ENCODE measurements at places on chromosomes 6 and 20.

- peak; percentile 75 for DNase-seq
These were observed 91.4 kb downstream of the TAF4 start for GRCh38 chr20:61974357-61974665.

GRCh38 chr20:18004384-18005031 lies 35.7 kb downstream of the MGME1 start:
- DNase-seq = no peak

DNA sequence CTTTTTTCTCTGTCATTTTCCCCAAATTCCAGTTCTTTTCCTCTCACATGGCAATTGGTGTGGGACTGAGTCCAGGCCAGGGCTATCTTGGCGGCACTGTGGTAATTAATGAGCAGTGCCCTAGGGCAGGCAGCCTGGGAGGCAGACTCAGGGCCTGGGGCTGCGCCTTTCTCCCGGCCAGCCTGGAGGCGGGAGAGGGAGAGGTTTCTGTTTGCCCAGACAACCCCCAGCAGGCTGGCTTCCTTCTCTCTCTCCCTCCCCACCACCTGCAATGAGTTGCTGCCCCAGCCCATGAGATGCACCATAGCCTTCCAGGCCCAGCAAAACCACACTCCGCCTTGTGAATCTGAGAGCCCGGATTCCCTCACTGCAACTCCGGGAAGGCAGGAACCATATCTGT lies 15.1 kb upstream of the CCDC167 start:
- DNase-seq = peak; percentile 76

DNA sequence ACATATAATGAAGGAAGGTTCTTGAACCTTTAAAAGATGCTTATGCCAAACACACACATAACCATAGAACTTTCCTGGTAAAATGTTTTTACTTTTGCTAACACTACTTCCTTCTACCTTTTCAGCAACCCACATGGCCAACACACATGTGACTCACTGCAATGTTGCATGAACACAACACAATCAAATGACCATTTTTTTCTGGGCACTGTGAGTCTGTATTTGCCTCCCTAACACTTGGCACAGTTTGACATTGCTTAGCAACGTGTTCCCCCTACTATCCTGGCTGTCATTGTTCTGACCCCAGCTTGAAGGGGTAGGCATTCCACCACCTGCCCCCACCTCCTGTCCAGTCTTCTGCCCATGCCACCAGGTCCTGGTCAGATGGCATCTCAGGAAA lies 204.8 kb upstream of the PRND start:
- DNase-seq = no peak

GRCh38 chr6:133887880-133888230 lies 1.1 kb upstream of the TCF21 start:
- DNase-seq = no peak

GRCh38 chr6:110517601-110518281 lies 41.3 kb upstream of the SLC22A16 start:
- peak; percentile 4 for DNase-seq

DNA sequence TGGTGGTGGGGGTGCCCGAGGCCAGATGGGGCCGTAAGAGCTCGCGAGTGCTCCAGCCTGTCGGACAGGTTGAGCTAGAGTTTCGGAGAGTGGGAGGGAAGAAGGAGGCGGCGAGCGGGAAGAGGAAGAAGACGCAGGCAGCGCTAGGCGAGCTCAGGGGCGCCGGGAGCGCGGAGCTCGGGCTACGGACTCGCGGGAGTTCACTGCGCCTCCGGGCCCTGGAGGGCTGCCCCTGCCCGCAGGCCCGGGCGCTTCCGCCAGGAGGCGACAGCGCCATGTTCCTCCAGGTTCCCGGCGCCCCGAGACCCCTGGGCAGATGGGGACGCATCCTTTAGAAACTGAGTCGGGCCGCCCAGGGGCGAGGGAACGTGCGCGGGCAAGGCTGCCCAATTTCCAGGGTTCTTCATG lies 984 bp downstream of the TFAP2C start:
- DNase-seq = no peak

DNA sequence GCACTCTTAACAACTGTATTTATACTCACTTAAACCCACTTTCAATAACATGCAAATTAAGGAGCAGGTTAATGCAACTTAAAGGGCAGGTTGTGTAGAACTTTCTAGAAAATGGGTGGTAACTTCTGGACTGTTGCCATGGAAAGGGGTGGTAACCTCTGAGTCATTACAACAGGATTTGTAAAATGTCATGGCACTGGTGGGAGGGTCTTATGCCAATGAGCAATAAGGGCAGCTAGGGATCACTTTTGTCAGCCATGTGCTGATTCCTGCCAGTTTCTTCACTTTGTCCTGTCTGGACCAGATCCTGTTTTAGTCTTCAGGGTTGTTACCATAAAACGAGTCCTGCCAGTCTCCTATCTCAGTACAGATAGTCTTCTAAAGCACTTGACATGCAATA lies 560.5 kb upstream of the PTCHD4 start:
- DNase-seq = no peak

DNA sequence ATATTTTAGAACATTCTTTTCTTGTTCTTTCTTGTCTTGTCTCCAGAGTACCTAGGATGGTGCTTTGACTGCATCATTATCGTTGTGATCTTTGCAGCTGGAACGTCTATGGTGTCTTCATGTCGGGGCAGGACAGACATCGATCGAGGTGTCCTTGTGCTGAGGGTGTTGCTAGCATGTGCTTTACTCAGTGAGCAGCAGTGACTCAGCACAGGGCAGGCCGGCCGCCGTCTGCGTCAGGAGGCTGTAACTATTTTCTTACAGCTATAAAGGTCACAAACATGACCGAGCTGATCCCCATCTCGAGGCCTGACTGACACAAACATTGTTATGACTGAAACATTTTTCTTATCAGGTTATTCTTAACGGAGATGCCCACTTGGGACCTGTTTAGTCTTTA lies 14.9 kb upstream of the CTCFL start:
- DNase-seq = no peak

GRCh38 chr6:139600919-139601475 lies 226.5 kb upstream of the CITED2 start:
- no peak for DNase-seq

DNA sequence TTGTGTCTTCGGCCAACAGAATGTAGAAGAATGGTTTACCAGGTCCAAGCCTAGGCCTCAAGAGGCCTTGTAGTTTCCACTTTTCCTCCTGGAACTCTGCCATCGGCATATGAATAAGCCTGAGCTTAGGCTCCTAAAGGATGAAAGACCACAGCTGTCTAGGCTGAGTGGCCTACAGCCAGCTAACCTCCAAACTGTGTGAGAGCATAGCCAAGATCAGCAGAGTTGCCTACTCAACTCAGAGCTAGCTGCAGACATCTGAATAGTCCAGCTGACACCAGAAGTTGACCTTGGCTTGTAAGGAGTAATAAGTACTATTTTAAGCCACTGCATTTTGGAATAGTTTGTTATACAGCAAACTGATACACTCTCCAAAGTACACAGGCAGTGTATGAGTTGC lies 52.6 kb upstream of the SMIM29 start:
- DNase-seq = no peak

DNA sequence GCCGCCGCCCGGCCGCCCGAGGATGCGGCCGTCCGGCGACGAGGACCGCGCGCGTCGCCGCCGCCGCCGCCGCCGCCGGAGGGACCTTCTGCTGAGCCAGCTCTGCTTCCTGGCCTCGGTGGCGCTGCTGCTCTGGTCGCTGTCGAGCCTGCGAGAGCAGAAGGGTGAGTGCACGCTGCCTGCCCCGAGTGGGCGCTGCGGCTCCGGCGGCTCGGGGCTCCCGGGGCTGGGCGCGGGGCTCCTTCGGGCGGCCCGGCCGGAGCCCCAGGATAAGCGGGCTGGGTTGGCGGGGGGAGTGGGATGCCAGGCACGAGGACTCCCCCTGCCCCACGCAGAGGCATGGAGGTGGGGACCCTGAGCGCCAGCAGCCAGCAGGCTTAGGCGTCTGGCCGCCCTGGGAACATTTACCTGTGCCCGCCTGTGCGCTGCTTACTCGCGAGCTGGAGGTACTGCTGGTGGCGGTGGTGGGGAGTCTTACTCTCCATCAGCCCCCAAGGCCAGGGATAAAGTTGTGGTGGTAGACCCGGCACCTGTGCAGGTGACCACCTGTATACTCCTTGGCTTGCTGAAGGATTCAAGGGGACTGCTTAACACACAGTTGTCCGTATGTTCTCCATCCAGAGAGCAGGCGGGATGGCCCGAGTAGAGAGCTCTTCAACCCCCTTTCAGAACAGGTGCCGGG lies 520 bp downstream of the SLC24A3 start:
- peak; percentile 45 for DNase-seq

- DNase-seq = no peak
These were observed 6.1 kb upstream of the RWDD1 start for GRCh38 chr6:116564921-116565872.

DNA sequence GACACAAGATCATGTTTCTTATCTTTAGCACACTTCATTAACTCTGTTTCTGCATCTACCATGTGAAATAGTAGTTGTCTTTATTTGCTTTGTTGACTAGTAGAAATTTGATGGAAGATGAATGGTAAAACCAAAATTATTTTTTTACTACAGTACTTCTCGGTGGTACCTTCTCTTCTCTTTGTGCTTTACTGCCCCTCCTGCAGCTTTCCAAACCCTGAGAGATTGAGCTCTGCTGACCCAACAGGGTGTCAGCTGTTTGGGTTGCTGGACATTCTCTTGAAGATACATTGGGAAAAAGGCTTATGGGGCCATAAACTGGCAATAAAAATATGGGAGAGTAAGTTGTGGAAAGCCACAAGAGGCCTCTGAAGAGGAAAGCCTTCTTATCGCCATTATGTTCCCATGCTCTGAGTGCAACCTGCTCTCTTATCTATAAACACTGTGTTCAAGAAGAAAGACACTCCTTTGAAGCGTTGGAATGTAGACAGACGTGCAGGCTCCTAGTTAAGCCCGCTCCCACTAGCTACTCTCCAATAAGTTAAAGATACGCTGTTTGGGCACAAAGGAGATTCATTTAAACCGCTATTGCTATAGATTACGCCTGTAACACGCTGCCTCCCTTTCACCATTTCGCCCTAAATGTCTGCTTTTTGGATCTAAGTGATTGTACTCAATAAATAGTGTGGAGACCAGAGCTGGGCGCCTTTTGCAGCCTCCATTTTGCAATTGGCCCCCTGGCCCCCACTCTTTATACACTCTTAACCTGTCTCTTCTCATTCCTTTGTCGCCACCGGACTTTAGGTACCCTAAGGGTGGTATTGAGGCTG lies 60.1 kb upstream of the PRSS16 start:
- no peak for DNase-seq

DNA sequence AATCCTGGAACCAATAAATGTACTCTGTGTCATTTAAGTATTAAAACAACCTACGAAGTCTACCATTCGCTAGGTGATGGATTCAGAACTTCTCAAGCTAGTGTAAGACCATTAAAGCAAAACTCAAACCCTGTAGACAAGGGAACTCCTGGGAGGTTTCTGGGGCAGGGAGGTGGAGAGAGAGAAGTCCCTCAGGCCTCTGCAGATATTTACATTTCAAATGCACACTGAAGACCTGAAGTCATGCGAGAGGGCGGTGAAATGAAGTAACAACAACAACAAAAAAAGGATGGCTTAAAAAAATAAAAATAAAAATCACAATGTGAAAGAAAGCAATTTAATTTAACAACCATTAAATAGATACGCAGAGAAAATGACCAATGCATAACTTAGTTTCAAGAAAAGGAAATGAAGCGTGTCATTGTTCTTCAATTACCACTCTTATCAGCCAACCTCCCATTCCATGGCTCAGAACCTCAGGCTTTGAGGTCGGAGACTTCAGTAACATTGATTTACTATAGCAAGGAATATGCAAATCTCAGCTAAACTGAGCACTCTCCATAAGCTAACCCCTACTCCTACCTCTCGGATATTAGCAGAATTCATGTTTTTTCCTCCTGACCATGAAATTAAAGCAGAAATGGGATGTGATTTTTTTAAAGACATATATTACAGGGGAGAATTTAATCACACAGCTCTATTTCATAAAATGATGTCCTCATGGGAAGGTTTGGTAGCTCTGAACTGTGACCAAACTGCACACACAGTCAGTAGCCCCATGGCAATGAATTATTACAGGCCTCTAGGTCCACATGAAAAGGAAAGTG lies 140.6 kb downstream of the KIF16B start:
- no peak for DNase-seq

DNA sequence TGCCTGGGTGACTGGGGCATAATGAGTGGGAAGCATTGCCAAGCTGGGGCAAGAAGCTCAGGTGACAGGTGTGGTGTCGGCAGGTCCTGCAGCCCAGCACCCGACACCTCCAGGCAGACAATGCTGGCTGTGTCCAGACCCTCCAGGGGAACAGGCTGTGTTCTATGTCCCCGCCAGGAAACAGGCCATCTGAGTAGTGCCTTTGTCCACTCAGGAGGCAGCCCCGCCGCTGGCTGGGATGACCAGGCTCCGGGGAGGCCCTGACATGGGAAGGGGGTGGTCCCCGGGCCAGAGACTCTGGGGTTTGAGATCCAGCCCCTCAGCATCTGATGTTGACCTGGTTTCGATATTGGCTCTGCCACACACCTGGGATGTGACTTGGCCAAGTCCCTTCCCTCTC lies 28.4 kb downstream of the SNPH start:
- DNase-seq = no peak

- no peak for DNase-seq
These were observed 54.7 kb upstream of the NXT1 start for GRCh38 chr20:23295934-23296333.

- no peak for DNase-seq
These were observed 176.2 kb upstream of the PRND start for GRCh38 chr20:4545526-4545925.

DNA sequence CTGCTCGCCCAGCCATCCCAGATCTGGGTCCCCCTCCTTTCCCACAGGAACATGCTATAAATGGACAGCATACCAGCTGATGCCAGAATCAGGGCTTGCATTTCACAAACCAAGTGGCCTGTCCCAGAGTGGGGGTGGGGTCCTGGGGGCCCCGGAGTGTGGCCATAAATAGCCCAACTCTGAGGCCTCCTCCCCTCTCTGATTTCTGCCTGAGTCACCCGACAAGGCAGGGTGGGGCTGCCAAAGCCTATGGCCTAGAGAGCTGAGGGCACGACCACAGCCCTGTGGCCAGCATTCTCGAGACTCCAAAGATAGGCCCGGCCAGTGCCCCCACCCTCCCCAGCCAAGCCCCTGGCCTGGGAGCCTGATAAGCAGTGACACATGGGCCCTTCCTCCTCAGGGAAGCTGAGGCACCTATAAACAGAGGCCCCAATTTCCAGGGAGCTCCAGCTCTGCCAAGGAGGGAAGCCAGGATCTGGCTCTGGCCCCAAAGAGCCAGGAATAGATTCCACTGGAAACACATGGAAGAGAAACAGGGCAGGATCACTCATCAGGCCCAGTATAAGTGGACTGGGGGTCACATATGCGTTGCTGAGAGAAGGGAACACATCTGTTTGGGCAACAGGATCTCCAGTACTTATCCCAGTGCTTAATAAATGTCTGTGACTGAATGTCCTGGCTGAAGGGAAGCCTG lies 20.3 kb downstream of the SNTA1 start:
- DNase-seq = no peak

- peak; percentile 79 for DNase-seq
These were observed 14.6 kb upstream of the SYNJ2 start for GRCh38 chr6:157967020-157967419.

GRCh38 chr6:160737934-160738333 lies 35.9 kb downstream of the PLG start:
- DNase-seq = no peak

- DNase-seq = no peak
These were observed 13.4 kb downstream of the KIAA0319 start for GRCh38 chr6:24632573-24632972.

- no peak for DNase-seq
These were observed 4.1 kb upstream of the PHACTR2 start for GRCh38 chr6:143673669-143674068.

All from NCI-H146 (cell line).